ENCODE measurements at places on chromosomes 13 and 19. TPM values are rescaled to one million over a fixed set of nuclear protein-coding genes. Genes with fewer than 3 reads are reported as not detected.

The ZNF808 gene
- total RNA-seq = 0.24 TPM

The PABPC3 gene
- 0.15 TPM for total RNA-seq

The RAB20 gene
- 2.8 TPM for total RNA-seq

The RNF17 gene
- not detected for total RNA-seq

The ARL11 gene
- not detected for total RNA-seq

The SGTA gene
- total RNA-seq = 69.8 TPM
